GM12891 (cell line): ENCODE measurements at places on chromosomes 16 and 17.

DNA sequence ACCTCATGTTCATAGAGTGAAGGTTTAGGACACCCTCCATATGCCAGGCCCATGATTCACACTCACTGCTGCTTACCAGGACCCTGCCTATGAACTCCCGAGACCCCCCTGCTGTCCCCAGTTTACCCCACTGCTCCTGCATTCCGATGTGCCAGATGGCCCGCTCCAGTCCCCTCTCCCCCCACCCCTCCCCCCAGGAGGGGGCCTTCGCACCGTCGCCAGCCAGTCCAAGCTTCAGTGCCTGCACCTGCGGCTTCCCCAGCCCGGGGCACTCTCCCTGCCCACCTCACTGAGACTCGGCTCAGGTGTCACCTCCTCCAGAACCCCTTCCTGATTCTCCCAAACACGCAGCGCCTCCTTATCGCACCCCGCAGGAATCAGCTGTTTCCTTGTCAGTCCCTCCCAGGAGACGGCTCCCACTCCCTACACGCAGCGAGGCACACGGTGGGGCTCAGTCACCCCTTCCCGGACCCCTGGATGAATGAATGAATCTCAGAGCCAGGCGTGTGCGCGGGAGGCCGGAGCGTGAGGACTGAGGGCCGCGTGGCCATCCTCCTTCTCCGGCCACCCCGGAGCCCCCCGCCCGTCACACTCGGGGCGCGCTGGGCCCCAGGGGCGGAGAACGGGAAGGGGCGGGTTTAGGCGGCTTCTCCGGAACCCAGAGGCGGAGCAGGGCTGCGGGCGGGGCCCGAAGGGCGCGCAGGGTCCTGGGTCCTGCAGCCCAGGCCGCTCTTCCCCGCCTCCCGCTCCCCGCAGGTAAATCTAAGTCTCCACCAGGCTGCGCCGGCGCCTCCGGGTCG, 1.6 kb downstream of the MYO1C start:
- DNase-seq = peak; percentile 93

- DNase-seq = no peak
These were observed 3.9 kb downstream of the TELO2 start for GRCh38 chr16:1497014-1497598.

DNA sequence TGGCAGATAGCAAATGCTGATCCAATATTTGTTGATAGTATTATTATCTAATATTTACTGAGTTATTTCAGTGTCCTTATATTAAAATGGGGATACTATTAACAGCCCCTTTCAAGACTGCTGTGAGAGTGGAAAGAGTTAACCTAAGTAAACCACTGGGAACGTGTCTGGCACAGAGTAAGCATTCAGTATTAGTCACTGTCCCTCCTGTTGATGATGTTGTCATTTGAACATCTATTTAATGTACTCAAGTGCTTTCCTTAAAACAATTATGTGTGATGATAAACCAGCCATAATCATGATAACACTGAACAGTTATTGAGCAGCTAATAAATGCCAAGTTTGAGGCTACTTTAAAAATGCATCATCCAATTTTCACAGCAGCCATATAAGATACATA, 135.7 kb upstream of the XYLT1 start:
- DNase-seq = no peak

- DNase-seq = no peak
These were observed 14.2 kb downstream of the FAM117A start for GRCh38 chr17:49749730-49750129.
